ENCODE measurements at places on chromosomes 7 and 10.

GRCh38 chr10:6609625-6610024, 29.5 kb upstream of the PRKCQ start:
- DNase-seq: no peak

- peak; percentile 15 for DNase-seq
These were observed 44.1 kb upstream of the CNPY1 start for GRCh38 chr7:155590215-155591018.

- no peak for DNase-seq
These were observed 35.0 kb upstream of the DGKB start for GRCh38 chr7:14937581-14937980.

GRCh38 chr10:80265740-80266512, 23.5 kb downstream of the MAT1A start:
- DNase-seq: no peak

- DNase-seq: no peak
These were observed 727 bp downstream of the RET start for GRCh38 chr10:43077421-43078171.

DNA sequence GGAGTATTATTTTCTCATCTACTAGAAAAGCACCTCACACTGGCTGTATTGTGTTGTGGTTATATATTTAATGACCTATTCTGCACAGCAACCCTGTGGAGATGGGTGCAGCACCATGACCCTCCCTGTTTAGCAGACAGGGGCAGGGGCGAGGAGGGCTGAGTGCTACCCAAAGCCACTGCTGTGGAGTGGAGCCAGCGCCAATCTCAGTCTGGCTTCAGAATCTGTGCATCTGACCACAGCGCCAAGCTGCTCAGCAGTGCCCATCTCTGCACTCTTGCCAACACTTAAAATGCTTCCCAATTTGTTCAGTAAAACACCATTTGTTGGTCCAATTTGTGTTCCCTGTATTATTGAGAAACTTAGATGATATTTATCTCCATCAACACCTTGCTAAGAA, 239.1 kb downstream of the ZMYND11 start:
- DNase-seq: no peak

DNA sequence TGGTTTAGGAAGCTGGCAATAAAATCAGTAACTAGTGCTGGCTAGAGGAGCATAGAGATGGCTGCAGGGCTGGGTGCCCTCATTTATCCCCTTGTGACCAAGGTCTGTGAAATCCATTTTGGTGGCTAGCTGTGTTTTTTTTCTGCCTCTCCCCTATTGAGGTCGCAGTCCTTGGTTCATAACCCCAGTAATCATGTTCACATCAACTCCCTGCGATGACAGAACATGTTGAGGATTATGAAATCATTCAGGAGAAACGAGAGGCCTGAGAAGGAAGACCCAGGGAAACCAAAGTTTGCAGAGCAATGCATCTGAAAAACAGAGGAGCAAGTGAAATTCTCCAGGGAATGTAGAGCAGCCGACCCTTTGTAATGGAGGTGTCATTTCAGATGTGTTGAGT, 126.9 kb downstream of the TACC2 start:
- DNase-seq: no peak

DNA sequence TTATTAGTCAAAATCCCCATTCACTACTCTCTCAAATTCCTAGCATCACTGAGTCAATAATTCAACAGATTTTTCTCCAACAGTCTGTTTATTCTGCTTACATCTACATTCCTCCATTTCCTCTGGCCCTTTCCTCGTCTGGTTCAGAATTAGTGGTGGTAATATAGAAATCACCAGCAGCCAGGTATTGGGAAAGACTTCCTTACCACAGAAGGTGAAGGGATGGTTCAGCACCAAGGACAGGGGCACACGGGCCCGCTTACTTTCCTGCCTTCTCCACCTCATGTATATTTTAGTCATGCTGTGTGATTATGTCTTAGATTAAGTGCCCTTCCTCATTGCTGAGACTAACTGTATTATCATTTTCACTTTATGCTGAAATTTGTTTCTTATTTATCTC, 70.4 kb upstream of the APBB1IP start:
- peak; percentile 12 for DNase-seq

DNA sequence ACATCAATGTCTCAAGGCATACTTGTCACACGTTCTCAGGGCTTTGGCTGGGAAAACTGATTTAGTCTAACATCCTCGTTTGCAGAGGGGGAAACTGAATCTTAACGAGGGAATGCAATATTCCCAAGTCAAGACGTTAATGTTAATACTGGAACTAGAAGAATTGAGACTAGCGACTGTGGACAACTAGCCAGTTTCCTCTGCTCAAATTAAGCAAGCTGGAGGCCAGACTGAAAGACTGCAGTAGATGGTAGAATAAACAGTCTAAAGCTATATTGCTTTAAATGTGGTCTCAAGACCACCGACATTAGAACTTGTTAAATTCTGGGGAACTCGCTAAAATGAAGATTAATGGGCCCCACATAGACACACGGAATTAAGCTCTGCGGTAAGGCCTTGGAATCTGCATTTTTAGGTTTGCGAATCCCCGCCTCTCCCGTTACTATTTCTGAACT, 639 bp upstream of the TFAM start:
- no peak for DNase-seq

GRCh38 chr10:14659626-14660196, 115.0 kb downstream of the FAM107B start:
- peak; percentile 88 for DNase-seq

DNA sequence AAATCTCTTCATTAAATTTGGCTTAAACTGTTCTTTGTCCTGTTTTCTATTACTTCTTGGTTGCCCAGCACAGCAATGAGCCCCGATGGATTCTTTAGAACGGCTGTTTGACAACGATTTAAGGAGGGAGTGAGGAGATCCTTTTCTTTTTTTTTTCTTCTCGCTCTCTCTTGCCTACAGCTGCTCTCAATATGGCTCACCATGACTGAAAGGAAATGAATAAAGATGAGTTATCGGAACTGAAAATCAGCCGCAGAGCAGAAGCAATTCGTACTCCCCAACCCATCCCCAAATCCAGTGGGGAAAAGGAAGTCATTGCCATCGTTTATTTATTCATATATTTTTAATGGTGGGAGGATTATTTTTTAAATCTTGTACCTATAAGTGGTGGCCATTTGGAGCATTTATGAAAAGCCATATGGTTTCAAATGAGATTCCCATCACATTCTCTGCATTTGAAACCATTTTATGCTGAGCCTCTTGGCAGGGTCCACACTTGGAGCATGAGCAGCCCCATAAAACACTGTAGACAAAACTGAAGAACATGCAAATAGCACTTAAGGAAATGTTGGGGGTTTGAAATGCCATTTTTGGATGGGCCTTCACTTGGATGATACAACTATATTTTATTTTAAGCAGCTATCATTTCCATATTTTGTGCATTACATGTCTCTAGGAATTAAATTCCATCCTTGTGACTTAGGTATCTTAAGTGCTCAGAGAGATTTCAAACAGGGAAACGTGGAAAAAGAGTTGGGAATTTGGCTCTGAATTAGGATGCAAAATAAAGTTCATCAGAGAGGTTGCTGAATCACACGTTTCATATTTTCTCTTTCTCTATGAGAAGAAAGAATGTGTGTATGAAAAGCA, 107.7 kb upstream of the FZD1 start:
- no peak for DNase-seq
